ENCODE measurements at places on chromosomes 2 and 18.

- DNase-seq = no peak
Measured at GRCh38 chr18:56579451-56579850, 58.9 kb downstream of the TXNL1 start.

- DNase-seq = no peak
Measured at GRCh38 chr2:50178050-50178449, 853.9 kb downstream of the NRXN1 start.

DNA sequence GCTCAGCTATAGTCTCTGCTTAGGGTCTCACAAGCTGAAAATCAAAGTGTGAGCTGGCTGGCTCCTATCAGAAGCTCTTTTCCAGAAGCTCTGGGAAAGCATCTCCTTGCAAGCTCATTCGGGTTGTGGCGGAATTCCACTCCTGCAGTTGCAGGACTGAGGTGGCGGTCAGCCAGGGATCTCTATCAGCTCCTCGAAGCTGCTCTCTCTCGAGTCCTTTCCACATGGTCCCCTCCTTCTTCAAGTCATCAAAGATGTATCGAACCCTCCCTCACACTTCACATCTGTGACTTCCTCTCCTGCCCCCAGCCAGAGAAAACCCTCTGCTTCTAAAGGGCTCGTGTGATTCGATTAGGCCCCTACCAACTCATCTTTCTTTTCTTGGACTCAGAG, 141.7 kb downstream of the ZFP36L2 start:
- DNase-seq = no peak

- DNase-seq = no peak
Measured at GRCh38 chr18:60667016-60667415, 294.4 kb upstream of the MC4R start.

- no peak for DNase-seq
Measured at GRCh38 chr2:158931572-158931971, 36.9 kb upstream of the TANC1 start.

GRCh38 chr2:109304731-109305470, 175.9 kb downstream of the SH3RF3 start:
- DNase-seq = no peak

GRCh38 chr18:46046688-46047087, 25.4 kb downstream of the PSTPIP2 start:
- DNase-seq = no peak

DNA sequence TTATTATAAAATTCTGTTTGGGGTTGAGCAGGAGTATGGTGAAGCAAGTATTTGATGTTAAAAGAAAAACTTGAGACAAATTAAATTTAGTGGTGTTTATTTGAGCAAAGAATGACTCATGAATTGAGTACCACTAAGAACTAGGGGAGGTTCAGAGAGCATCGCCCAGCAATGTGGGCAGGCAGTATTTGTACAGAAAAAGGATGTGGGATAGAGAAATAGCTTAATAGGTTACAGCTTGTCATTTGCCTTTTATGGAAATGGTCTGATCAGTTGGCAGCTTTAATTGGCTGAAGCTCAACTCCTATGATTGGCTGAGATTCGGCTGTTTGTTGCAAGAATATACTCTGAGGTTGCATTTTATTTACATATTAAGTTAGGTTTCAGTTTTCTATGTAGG, 68.2 kb downstream of the LRATD1 start:
- no peak for DNase-seq

- no peak for DNase-seq
Measured at GRCh38 chr2:107380912-107381311, 445.8 kb upstream of the RGPD4 start.

Data from CD4-positive, alpha-beta T cell treated with Interleukin-6 at 100 ng/mL for 8 hours (primary cell).